ENCODE measurements at places on chromosomes 7 and 10. TPM values are rescaled to one million over a fixed set of nuclear protein-coding genes. Genes with fewer than 3 reads are reported as not detected.

Gene PAPOLB
- total RNA-seq, result 0.24 TPM

DNA sequence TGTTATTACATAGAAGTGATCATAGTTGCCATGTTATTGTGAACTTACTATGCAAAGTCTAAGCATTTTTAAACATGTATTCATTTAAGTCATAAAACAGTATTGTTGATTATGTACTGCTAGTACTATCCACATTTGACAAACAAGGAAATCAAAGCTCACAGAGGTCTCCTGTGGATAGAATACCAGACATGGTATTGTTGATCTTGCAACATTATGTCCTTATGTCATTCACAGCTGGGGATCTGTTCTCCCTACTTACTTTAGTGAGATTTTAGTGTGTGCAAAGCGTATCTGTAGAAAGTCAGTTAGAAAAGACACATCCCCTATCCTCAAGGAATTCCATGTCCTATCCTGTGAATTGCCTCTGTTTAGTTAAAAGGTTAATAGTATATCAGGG, 106.1 kb downstream of the SND1 start:
- no peak for DNase-seq

DNA sequence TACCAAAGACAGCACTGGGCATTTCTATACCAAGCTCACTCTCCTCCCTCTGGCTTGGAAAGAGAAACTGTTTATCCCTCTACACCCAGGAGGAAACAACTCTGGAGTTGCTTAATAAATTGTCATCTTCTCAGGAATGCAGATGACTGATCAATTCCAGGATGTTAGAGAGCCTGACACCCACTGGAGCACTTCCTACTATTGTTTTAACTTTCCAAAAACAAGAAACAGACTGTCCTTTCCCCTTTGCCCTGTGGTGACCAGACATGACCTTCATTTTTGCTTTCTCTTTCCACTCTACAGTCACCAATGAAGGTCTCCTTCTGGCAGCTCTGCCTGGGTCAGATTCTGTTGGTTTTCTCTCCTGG, 19.6 kb downstream of the GIMAP4 start:
- DNase-seq, result no peak

GRCh38 chr7:152128741-152129461, 103.4 kb downstream of the GALNT11 start:
- DNase-seq, result no peak
